ENCODE measurements at places on chromosomes 7 and 10.

- no peak for DNase-seq
Observed at GRCh38 chr7:121107923-121108498, 119.5 kb downstream of the CPED1 start.

DNA sequence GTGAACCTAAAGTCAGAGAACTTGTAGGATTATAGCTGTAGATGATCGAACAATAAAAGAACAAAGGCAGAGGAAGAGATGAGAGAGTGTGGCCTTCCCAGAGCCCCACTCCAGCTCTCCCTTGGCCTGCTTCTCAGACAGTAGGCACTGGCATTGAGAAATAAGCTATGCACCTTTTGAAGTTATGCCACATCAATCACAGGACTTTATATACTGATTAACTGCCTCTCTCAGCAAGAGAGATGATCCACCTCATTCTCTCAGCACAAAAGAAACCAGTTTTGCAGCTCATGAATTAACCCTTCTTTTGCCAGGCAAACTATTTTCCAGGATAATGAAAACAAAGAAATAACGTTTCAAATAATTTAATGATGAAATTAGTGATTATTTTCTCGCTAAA lies 22.0 kb upstream of the CTTNBP2 start:
- no peak for DNase-seq

- DNase-seq: no peak
Observed at GRCh38 chr10:59803714-59804113, 50.5 kb upstream of the MRLN start.

DNA sequence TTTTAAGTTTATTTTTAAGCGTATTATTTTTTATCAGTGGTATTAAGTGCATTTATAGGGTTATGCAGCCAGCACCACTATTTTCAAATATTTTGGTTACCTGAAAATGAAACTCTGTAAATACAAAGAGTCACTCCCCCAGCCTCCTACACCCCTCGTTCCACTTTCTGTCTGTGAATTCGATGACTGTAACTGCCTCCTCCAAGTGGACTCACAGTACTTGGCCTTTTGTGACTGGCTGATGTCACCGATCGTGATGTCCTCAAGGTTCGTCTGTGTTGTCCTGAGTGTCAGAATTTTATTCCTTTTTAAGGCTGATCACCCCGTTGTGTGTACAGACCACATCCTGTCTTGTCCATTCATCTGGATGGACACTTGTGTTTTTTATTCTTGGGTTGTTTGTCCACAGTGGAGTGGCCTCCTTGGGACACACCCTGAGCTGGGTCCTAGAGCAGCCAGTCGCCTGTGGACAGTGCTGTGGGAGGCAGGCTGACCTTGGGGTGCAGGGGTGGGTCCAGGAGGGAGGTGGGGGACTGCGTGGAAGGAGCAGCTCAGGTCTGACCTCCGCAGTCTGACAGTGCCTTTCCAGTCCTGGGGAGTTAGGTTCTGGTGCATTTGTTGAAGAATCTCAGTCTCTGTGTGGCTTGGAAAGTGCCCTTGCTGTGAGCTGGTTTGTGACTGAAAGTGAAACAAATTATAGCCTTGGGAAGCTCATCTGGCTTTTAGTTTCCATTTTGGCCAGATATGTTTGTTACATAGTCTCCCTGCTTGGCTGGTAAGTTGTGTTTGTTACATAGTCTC lies 6.9 kb downstream of the MTG1 start:
- DNase-seq: no peak

- no peak for DNase-seq
Observed at GRCh38 chr10:14843327-14843988, 5.4 kb downstream of the HSPA14 start.

- DNase-seq: no peak
Observed at GRCh38 chr7:121020249-121020988, 31.9 kb downstream of the CPED1 start.

DNA sequence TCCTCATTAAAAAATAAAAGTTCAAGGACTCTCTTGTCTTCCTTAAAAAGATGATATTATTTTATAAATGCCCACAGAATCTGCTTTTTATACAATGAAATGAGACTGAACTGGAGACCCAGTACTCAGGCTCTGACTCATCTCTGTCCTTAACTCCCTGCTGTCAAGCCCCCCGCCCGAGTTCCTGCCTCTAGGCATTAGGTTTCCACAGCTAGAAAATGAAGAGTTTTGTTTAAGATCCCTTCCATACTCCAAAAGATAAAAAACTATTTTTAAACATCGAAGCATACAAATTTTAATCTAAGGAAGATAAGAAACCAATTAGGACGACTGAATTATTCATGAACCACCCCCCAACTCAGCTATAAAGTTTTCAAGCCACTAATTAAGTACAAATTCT lies 97.7 kb upstream of the FEZF1 start:
- no peak for DNase-seq

- DNase-seq: no peak
Observed at GRCh38 chr7:128102490-128103291, 71.5 kb upstream of the LRRC4 start.

DNA sequence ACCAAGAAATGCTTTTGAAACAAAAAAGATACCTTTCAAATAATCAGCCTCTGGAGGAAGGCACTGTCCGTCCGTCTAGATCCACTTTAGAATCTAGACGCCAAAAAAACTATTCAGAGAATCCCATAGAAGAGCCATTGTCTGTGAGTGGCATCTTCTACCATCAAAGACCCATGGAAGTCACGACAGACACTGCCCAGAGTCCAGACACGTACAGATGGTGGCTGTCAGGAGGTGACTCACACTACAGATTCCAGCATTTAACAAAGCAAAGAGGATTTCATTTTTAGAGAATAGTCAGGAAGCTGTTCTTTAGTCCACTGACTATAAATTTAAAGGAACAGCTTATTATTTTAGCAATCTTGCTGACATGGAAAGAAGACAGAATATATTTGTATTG lies 11.7 kb downstream of the C1QL3 start:
- DNase-seq: no peak

GRCh38 chr7:71735961-71736556 lies 604.1 kb downstream of the GALNT17 start:
- peak; percentile 4 for DNase-seq

DNA sequence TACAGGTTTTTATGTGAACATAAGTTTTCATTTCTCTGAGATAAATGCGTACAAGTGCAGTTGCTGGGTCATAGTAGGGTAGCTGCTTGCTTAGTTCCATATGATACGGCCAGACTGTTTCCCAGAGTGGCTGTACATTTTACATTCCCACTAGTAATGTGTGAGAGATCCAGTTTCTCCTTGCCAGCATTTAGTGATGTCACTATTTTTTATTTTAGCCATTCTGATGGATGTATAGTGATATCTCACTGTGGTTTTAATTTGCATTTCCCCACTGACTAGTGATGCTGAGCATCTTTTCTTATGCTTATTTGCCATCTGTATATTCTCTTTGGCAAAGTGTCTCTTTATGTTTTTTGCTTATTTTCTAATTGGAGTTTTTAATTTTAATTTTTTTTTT lies 4.2 kb downstream of the ZMIZ2 start:
- no peak for DNase-seq
